ENCODE measurements at places on chromosomes 13 and 19. TPM values are rescaled to one million over a fixed set of nuclear protein-coding genes. Genes with fewer than 3 reads are reported as not detected.

NLRP9 gene
- total RNA-seq = not detected

DNA sequence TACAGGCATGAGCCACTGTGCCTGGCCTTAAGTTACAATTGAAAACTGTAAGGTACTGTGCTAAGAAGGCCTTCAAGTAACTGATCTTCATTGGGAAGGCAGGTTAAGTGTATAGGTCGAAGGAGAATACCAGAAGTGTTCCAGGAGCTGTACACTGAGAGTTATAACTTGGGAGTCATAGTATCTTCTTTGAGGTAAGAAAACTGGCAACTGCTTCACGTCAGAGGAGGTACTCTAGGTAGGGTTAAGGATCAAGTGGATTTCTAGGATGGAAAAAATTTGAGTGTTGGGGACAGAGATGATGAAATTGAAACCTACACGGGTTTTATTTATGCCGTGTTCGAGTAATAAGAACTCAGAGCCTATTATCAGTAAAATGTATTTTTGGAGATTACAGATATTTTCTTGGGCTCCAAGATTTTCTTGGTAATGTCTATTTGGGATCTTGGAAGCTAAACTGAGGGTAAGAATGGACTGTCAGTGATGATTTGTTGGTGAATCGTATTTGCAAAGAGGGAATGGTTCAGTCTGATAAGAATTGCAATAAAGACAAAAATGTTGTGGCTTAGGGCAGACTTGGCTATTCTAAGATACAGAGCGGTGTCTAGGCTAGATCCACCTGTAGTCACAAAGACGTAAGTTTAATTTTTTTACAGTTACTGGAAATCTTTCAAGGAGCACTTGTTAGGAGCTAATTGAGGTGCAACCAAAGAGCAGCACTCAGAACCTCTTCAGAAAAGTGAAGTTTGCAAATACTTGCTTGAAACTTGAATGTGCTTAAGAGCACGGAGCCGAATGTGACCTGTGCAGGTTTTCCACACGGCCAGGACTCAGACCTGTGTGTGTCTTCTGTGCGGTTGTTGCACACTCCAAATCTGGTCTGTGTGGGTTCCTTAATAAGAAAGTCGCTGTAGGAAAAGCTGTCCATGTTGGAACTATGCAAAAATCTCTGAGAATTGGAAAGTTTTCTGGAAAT is 102.5 kb downstream of the URI1 start:
- H3K27me3 ChIP-seq = no peaks in the 10 kb centered on the region
- H3K4me3 ChIP-seq = no peak overlapping the region
- H3K4me1 ChIP-seq = no peaks in the 10 kb centered on the region
- peaks cover 2% of the 10 kb centered on the region for H3K36me3 ChIP-seq

- no peaks in the 10 kb centered on the region for H3K36me3 ChIP-seq
- H3K27ac ChIP-seq = no peak overlapping the region
- H3K4me1 ChIP-seq = peaks cover 5% of the 10 kb centered on the region
- no peaks in the 10 kb centered on the region for H3K27me3 ChIP-seq
These were observed 414.9 kb downstream of the COG6 start for GRCh38 chr13:40070357-40070756.

GRCh38 chr19:35742121-35742724 is at the start of gene IGFLR1:
Gene IGFLR1 (minus strand): TSS chr19:35742452. CDS start chr19:35741180, 1,272 bp downstream.
- H3K4me1 ChIP-seq = peaks cover 39% of the 10 kb centered on the region
- H3K27ac ChIP-seq = peak within 1 kb of the TSS; percentile 36
- no peak within 1 kb of the TSS for H3K4me3 ChIP-seq
- peaks cover 4% of the 10 kb centered on the region for H3K36me3 ChIP-seq
- no peak for DNase-seq
- H3K27me3 ChIP-seq = no peaks in the 10 kb centered on the region

DNA sequence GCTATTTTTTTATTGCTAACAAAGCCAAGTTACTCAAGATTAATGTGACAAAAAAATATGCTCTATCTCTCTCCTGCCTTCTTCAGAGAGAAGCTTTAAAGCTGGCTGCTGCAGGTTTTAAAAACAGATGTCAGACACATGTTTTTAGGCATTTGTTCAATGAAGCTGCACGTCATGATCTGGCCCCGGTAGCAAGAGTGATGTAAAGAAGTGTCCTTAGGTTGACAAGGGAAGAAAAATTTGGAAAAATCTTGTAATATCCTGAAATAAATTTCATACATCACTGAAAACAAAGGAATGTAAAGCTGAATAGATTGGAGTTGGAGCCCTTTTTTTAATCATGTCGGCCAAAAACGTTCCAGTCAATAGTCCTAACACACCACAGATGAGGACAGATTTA is 531.4 kb upstream of the NBEA start:
- H3K27me3 ChIP-seq = no peaks in the 10 kb centered on the region
- peaks cover 4% of the 10 kb centered on the region for H3K4me1 ChIP-seq
- H3K4me3 ChIP-seq = no peak overlapping the region

Measured in chondrocyte (in vitro differentiated cells).